ENCODE measurements at places on chromosomes 6 and 20.

- no peak for DNase-seq
These were observed 25.5 kb downstream of the QKI start for GRCh38 chr6:163439997-163440396.

GRCh38 chr6:83927470-83927869 lies 68.0 kb downstream of the CYB5R4 start:
- DNase-seq, result no peak

DNA sequence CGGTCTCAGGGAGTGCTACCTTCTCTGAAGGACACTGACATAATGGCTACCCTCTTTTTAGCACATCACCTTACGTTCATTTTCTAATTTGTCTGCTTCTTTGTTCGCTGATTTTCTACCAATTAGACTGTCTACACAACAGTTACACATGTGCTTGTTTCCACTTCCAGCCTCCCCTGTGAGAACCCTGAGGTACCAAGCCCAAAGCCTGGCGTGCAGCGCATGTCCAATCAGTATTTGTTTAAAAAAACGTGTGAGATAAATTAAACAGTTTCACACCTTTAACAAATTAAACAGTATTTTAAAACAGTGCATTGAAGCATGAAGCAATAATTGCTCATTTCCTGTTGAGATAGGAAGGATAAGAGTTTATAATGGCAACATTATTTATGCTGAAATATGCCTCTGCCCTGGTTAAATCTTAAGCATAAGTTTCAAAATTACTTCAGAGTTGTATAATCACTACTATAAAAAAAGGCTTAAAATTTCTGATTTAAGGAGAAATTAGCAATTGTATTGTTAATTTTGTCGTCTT lies 88.9 kb downstream of the MAP3K5 start:
- DNase-seq, result no peak

DNA sequence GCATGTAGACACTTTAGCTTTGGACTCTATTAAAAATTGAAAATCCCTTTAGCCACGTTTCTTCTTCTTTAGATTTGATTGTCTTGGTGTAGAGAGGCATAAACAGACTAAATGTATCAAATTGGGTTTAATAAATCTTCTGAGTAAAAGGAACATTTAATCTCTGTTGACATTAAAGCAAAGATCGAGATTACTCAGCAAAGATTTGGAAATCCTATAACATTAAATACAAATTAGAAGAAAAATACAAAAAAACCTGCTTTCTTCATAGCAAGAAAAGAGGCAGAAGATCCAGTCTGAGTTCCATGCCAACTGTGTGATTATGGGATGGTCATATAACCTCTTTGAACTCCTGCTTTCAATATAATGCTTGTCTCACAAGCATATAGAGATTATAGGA lies 172.3 kb downstream of the GJA1 start:
- no peak for DNase-seq

DNA sequence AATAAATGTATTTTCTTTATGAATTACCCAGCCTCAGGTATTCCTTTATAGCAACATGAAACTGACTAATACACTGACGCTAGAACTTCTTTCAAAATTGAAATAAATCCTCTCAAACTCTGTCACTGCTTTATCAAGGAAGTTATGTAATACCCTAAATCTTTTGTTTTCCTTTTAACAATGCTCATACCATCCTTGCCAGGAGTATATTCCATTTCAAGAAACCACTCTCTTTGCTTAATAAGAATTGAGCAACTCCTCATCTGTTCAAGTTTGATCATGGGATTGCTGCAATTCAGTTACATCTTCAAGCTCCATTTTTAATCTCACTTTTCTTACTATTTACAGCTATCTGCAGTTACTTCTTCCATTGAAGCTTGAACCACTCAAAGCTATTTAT lies 707.6 kb upstream of the MARCKS start:
- DNase-seq, result no peak

- peak; percentile 76 for DNase-seq
These were observed at the start of gene TRERF1 for GRCh38 chr6:42451333-42452170. TRERF1 (minus strand) TSS chr6:42451926; CDS start chr6:42269590, 182,336 bp downstream.

DNA sequence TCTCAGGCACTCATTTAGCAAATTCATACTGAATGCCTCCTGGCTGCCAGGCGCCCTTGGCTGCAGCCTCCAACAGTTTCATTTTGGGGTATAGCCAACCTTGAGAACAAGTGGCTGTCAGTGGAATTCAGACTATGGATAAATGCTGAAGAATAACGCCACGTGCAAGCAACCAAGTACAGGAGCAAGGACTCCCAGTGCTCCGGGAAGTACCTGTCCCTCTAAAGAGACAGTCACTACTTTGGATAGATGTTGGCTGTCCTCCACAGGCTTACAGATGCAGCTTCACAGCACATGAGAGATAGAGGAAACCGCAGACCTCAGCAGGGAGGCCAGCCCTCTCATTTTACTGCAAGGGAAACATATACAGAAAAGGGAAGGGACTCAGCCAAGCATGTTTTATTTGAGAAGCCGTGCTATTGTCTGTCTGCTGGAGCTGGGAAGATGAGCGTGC lies 658.2 kb downstream of the PTPRT start:
- DNase-seq, result peak; percentile 48

- no peak for DNase-seq
These were observed 36.1 kb downstream of the NCR2 start for GRCh38 chr6:41371461-41371991.

GRCh38 chr6:11208267-11208666 lies 24.2 kb downstream of the NEDD9 start:
- no peak for DNase-seq

DNA sequence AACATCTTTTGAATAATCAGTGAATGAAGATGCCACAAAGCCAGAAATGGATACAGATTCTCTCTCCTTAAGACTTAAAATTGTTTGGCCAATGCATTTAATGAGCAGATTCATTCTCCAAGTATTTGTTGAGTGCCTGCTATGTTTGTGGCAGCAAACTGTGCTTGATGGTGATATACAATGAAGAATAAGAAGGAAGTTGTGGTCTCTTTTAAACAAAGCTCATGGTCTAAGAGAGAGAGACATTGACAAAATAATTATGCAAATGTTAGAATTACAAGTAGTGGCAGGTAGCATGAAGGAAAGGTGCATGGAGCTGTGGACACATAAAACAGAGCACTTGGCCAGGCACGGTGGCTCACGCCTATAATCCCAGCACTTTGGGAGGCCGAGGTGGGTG lies 28.3 kb downstream of the NFATC2 start:
- no peak for DNase-seq
